ENCODE measurements at places on chromosomes 6 and 20.

DNA sequence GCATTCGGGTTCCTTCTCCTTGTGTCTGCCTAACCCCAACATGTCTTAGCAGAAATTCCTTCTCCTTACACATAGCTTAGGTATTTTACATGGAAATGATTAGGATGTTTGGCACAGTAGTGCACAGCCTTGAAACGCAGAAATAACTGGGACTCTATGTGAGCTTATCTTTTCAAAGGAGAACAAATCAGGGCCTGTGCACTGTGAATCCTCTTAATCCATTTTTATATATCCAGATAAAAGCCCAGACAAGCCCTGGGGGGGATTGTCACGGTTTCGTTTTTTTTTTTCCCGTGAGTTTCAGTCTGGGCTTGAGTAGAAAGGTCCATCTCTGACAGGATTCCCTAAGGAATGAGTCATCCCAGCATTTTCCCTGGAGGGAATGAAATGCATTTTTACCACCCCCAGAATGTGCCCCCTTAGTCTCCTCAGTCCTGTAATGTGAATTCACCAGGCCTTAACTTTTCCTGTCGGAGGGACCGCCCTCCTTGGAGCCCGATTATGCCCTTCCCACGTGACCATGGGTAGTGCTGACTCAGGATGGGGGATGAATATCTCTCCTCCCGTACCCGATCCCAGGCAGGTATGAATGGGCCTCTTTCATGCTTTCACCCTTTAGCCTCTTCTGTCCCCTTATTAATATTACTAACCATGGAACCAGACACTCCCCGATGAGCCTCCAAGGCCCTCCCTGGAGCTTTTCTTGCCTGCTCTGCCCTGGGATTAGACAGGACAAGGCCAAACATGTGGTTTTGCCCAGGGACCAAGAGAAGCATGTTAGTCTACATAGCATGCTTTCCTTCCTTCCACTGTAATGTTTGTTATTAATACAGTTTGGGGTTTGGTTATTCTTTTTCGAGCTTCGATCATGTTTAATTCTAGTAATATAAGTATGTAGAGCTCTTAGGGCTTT, 23.9 kb upstream of the NAA20 start:
- peak; percentile 78 for DNase-seq

GRCh38 chr6:110653381-110653780, 161.9 kb downstream of the CDK19 start:
- DNase-seq = no peak

GRCh38 chr6:23218751-23219150, 649.4 kb downstream of the HDGFL1 start:
- DNase-seq = no peak

DNA sequence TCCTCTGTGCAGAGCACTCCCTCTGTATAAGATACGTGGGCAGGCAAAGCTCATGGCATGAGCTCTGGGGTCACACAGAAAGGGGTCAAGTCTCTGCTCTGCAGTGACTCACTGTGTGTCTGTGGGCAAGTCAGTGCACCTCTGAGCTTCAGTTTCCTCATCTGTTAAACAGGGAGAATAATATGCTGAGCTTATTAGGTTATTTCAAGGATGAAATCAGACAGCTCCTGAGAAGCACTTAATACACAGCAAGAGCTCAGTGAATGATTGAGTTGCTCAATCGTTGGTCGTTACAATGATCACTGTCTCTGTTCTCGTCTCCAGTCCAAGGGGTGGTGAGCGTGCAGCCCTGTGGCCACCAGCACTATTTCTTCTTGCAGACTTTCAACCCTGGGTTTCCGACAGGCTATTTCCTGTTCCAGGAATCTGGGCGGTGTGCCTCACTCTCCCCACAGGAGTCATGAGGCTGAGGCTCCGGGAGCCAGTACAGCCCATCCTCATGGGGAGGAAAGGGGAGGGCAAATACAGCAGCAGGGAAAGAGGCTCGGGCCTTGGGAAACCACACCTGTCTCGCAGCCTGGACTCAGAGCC, 28.9 kb downstream of the KIAA1755 start:
- peak; percentile 45 for DNase-seq

- no peak for DNase-seq
These were observed 6.3 kb downstream of the BCAS1 start for GRCh38 chr20:54063992-54064676.

DNA sequence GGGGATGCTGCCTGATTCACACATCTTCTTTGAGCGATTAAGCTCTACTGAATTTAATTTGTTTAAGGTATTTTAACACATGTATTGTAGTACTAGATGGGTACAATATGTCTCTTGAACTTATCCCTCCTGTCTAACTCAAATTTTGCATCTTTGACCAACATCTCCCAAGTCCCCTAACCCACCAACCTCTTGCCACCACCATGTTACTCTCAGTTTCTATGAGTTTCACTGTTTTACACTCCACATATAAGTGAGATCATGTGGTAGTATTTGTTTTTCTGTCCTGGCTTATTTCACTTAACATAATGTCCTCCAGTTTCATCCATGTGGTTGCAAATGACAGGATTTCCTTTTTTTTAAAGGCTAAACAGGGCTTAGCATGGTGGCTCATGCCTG, 38.7 kb upstream of the ENPP4 start:
- no peak for DNase-seq

DNA sequence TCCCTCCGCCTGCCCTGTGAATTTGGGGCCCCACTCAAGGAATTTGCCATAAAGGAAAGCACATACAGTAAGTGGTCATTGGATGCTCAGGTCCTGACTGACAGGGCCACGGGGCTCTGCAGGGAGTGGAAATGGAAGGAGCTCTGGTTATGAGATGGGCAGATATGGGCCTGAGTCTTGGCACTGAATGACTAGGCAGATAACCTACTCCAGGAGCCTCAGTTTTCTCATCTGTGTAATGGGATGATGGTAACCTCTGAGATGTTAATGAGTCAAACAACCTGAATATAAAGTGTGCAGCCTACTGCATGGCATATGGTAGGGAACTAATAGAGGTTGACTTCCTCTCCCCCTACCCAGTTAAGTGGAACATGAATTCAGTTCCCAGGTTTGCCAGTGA, 56.4 kb upstream of the NAA20 start:
- DNase-seq = no peak

DNA sequence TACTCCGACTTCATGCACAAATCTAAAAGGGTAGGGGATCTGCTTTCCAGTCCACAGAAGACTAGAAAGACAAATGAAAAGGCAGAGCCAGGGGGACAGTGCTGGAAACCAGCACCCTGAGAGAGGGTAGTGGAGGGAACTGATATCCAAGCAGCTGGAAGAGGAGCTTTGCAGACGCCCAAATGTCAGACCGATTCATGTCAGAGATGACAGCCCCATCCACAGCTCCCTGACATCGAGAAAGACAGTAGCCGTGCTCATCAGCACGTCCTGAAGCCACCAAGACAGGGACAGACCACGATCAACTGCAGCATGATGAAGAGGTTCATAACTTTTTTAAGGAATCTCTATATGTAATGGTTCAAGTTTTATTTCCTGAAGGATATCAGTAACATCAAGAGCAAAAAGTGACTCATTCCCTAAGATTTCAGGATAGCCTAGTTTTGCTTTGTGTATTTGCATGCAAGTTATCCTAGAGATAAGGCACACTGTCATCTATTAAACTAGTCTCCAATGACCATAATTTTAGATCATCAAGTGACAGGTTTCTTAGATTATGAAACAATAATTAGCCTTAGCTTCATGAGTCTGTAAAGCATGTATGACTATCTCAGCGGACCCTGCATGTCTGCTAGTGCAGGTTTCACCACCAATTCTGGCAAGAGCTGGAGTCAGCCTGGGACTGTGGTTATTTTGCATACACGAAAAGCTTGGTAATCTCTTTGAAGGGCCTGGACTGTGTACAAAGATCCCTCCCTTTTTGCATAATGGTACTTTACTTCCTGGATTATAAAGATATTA, 43.0 kb downstream of the PRDM1 start:
- DNase-seq = peak; percentile 76

DNA sequence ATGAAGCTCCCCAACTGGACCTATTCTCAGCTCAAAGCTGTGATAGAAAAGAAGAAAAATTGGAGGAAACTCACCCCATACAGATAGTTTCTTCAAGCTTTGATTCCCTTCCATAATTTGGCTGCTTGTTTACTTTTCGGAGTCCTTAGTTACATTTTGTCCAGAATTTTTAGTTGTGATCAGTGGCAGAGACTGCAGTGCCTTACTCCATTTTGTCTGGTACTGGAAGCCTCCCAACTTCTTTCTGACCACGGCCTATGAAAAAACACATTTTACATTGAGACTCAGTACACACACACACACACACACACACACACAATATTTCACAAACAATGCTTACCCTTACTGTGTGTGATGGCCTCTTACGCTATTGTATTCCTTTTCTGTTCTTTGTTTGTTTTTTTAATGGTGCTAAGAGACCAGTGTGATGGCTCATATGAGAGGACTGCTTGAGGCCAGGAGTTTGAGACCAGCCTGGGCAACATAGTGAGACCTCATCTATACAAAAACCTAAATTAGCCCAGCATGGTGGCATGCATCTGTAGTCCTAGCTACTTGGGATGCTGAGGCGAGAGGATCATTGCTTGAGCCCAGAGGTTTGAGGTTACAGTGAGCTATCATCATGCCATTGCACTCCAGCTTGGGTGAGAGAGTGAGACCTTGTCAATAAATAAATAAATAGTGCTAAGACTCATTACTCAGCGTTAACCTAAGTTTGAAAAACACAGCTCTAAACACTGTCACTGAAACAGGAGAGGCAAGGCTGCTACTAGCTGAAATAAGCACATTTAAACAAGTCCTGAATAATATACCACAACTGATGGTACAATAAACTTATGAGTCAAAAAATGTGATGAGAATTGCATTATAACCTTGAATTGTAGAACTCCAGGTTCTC, 13.8 kb upstream of the RNF8 start:
- DNase-seq = no peak

DNA sequence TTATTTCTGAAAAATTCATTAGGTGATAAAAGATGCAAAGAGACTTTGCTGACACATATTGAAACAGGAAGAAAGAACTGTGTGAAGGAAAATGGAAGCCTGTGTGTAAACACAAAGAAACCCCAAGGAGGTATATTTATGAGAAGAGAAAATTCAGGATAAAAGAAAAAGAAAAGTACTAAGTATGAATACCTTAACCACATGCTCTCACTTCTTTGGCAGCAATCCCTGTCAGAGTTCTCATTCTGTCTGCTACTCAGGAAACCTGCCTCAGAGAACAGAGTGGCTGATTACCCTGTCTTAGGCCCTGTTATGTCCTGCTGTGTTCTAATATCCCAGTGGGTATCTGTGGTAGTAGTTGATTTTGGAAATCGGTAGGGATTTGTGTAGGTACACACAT, 457.9 kb downstream of the TBC1D32 start:
- no peak for DNase-seq

DNA sequence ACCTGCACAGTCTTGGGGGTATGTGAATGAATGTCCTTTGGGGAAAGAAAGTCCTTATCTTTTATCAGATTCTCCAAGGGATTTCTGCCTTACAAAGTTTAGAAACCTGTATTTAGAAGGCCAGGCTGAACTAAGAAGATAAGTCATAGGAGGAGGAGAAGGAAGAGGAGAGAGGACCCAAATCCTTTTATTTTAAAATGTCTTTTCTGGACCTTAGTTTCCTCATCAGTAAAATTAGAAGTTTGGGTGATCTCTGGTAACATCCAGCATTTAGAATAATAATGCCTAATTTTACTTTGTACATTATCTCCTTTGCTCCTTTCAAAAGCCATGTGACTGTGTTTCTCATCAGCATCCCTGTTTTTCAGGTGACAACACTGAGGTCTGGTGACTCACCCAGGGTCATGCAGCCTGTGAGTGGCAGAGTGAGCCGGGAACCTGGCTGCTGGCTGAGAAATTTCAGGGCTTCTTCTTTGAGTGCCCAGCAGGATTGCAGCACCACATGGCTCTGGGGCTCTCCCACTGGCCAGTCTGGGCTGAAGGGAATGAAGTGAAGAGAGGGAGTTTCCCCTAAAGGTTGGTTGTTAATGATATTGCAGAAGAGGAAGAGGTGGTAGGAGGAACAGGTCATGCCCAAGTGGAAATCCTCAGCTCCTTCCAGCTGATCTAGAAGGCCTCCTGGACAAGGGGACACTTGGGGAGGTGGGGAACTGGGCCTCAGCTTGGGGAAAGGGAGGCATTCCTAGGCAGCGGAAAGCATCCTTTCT, 34.0 kb downstream of the VEGFA start:
- no peak for DNase-seq

DNA sequence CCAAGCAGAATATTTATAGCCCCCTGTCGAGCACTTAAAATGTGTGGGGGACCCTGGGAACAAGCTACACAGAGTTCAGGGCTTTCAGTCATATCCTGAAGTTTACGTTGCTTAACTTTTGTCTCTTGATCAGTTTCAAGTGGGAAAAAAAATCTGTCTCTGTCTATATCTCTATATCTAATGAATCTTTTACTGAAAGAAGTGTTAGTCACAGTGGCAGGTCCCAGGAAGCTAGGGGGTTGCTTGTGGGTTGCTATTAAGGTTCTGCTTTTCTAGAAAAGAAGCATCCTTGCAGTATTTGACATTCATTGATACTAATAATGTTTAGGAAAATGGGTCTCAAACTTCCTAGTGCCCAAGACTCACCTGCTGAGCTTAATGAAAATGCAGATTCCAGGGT, 76.7 kb upstream of the CLDN20 start:
- DNase-seq = no peak

- no peak for DNase-seq
These were observed at the start of gene OLIG3 for GRCh38 chr6:137494281-137494987. Gene OLIG3, minus strand, starts transcription at chr6:137494394. Its CDS starts 224 bp downstream, at chr6:137494170.

GRCh38 chr20:26216025-26216424, 519.4 kb upstream of the ZNF337 start:
- DNase-seq = peak; percentile 35

- peak; percentile 45 for DNase-seq
These were observed 84.2 kb upstream of the FRMD1 start for GRCh38 chr6:168163096-168163731.

DNA sequence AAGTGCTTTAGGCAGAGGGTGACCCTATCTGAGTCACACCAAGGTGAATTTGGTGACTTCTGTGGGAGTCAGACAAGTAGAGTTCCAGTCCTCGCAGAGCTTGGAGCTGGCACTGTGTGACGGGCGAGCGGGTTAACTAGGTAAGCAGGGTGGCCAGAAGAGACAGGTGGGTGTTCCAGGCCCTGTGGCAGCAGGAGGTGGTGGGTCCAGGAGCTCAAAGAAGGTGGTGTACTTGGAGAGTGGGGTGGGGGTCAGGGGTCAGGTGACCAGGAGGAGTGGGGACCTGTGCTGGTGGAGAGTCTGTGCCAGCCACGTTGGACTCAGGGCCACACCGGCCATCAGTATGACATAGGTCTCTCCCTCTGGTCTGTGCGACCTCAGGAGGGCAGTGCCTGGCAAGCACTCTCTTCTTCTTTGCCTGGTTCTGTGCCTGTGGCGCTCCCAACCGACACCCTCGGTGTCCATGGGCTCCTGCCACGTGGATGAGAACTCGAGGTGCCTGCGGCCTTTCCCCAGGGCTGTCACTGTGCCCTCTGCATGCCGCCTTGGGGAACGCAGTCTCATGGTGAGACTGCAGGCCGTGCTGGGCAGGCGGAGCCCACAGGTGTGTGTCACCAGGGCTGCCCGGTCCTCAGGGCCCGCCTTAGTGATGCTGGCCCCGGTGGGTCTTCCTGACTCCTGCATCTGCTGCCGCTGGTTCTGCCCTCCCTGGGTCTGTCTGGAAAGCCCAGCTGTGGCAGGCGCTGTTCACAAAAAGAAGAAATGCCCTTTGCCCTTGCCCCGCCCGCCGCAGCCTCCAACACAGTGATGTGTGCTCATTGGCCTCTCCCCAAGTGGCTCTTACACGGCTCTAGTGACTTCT, 1.6 kb downstream of the MRGBP start:
- DNase-seq = no peak
